CD4-positive, alpha-beta T cell treated with Interleukin-17A for 1 hour (primary cell): ENCODE measurements at places on chromosomes 1 and 21.
A peak's percentile ranks its signal among the peaks of the same experiment; 100 is the strongest.

- DNase-seq, result no peak
These were observed 28.0 kb upstream of the TSPAN2 start for GRCh38 chr1:115117298-115117697.

- DNase-seq, result no peak
These were observed 2.5 kb downstream of the ABCA4 start for GRCh38 chr1:94118471-94118870.

GRCh38 chr1:180244840-180245239 is 14.8 kb downstream of the LHX4 start:
- DNase-seq, result no peak

DNA sequence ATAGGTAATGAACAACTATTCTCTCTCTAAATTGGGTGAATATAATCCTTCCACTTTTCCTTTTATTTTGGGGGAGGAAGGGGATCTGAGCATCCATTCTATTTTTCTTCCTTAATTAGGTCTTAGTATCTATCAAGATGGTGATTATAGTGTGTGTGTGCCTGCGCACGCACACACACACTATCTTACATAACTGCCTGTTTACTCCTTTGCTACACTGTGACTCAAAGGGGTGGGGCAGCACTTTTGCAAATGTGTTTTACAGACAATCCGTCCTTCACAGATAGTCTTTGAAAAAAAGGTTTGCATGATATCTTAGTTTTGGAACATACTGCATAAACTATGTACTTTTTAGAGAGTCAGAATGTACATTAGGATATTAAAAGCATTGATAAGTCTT is 191.5 kb downstream of the SDCCAG8 start:
- peak; percentile 3 for DNase-seq

- no peak for DNase-seq
These were observed 17.0 kb downstream of the DMBX1 start for GRCh38 chr1:46506470-46507219.

DNA sequence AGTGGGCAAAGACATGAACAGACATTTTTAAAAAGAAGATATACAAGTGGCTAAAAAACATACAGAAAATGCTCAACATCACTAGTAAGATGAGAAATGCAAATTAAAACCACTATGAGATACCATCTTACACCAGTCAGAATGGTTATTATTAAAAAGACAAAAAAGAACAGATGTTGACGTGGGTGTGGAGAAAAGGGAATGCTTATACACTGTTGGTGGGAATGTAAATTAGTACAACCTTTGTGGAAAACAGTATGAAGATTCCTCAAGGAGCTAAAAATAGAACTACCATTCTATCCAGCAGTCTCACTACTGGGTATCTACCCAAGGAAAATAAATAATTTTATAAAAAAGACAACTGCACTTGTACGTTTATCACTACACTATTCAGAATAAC is 73.9 kb downstream of the EBNA1BP2 start:
- DNase-seq, result no peak

DNA sequence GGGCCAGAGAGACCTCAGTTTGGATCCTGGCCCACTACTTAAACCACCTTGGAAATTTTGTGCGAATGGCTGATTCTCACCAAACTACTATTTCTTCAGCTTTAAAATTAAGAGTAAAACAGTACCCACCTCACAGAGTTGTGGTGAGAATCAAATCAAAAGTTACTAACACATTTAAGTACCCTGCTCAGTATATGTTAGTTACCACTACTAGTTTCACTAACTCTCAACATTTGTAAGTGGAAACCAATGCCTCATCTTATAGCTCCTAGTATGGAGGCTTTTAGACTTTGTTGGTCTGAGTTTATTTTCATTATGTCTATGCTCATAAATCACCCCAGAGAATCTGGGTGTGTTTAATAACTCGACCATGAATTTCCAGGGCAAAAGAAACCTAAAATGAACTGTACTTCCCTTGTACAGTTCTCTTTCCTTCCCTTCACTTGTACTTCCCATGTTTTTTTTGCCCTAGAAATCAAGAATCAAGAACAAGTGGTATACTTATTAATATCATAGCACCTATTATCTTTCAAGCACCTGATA is 11.6 kb upstream of the SERBP1 start:
- DNase-seq, result no peak

DNA sequence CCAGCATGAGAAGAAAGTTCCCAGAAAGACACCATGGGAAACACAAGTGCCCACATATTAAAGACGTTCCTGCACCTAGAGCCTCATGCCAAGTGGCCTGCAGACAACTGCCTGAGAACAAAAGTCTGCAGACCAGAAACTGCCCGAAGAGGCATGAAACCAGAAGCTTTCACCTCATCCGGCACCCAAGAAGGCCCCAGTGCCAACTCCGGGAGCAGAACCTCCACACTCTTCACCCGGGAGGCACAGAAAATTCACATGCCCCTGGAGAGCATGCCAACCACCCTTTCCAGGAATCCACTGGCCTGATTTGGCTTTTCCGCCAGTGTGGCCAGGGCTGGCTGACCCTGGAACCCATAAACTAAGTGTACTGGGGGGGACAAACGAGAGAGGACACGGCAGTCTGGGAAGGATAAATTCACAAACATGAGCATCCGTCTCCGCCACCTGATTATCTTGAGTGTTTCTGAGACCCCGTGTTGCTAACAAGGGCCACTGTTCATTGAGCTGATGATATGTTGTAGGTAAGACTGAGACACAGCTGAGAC is 6.8 kb downstream of the TFF2 start:
- no peak for DNase-seq

- no peak for DNase-seq
These were observed 54.1 kb downstream of the VWA5B1 start for GRCh38 chr1:20344738-20345137.

DNA sequence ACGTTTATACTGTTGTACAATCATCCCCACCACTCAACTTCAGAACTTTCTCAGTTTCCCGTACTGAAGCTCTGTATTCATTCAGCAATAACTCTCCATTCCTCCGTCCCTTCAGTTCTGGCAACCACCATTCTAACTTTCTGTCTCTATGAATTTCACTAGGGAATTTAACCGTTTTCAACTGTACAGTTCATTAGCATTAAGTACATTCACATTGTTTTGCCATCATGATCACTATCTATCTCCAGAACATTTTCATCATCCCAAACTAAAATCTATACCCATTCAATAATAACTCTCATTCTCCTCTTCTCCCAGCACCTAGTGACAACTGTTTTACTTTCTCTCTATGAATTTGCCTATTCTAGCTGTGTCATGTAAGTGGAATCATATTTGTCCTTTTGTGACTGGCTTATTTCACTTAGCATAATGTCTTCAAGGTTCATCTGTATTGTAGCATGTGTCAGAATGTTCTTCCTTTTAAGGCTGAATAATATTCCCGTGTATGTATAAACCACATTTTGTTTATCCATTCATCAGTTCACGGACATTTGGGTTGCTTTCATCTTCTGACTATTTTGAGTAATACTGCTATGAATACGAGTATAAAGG is 75.0 kb downstream of the CEP350 start:
- DNase-seq, result no peak

DNA sequence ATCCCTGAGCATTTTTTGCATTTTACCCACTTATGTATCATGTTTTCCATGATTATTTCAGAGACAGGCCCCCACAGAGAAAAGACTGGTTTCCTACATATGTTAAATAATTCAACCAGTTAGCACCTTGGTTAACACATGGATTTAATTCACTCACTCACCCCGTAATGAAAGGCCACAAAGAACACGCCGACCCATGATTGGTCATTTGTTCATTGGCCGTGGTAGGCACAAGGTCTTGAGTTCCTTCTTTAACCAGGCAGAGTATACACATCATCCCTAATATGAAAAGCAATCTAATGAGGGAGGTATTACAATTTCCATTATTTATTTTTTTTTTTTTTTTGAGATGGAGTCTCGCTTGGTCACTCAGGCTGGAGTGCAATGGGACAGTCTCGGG is 50.6 kb downstream of the RPS6KA1 start:
- no peak for DNase-seq

- no peak for DNase-seq
These were observed 27.8 kb upstream of the FMO4 start for GRCh38 chr1:171286032-171286705.

DNA sequence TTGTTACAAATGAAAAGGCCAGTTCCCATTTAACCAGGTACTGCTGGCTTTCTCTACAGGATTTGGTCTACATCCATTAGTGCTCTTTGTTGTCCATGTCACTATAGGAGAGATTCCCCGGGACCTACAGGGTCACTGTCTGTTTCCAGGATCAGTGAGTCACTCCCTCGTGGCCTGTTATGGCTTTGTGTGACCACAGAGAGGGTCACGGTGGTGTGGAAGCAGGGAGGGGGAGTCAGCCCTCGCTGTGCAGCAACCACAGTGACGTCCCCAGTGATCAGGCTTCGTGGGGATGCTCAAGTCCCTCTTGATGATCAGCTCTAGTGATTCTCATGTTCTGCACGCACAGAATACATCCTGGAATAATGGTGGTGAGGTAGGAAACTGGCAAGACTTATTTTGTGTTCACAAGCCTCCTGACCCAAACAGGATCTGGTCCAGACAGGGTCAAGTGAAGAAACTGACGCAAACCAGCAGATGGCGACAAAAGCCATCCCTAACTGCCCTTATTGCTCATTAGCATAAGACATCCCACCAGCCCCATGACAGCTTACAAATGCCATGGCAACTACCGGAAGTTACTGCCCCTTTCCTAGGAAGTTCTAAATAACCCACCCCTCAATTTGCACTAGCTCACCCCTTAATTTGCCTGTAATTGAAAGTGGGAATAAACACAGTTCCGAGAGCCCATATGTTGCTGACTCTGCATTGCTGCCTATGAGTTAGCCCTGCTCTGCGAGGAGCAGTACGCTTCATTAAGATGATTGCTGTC is 98.5 kb downstream of the DISC1 start:
- no peak for DNase-seq

GRCh38 chr1:64654519-64655341 is 90.1 kb upstream of the RAVER2 start:
- no peak for DNase-seq

- DNase-seq, result peak; percentile 74
These were observed 4.8 kb downstream of the RAP1A start for GRCh38 chr1:111624382-111624781.

DNA sequence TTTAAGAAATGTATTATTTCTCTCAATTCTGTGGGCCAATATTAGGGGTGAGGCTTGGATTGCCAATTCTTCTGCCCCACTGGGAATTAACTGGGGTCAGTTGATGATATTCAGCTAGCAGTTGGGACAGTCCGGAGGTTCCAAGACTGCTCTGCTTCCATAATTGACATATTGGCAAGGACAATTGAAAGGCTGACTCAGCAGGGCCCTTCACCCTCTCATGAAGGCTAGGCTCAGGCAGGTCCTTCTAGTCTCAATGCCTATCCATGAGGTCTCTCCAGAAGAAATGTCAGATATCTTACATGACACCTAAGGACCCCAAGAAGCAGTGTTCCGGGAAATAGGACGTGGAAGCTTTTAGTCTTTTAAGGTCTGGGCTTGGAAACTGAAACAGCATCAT is 13.3 kb upstream of the RNF11 start:
- DNase-seq, result no peak

- DNase-seq, result no peak
These were observed 536.4 kb upstream of the PTBP2 start for GRCh38 chr1:96185181-96185580.

GRCh38 chr1:230345139-230345885 is 80.8 kb downstream of the PGBD5 start:
- DNase-seq, result no peak

DNA sequence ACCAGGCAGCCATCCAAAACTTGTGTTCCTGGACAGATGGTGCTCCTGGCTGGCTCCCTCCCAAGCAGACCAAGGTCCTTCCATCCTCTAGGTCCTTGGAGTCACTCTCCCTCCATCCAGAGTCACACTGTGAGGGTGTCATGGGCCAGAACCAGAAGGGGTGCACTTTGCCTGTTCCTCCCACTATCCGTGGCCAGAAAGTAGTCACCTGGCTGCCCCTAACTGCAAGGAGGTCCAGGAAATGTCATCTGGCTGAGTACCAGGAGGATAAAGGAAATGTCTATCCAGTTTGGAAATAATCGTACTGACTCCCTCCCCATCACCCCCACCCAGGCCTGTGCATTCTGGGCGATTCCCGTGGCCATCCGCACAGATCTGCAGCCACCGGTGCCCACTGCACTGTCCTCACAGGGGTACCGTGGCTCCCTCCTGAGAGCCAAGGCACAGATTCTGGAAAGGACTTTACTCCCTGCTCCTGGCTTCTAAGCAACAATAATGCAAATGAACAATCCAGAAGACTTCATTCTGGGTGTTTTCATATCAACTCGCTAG is 253.2 kb downstream of the NPHP4 start:
- no peak for DNase-seq

DNA sequence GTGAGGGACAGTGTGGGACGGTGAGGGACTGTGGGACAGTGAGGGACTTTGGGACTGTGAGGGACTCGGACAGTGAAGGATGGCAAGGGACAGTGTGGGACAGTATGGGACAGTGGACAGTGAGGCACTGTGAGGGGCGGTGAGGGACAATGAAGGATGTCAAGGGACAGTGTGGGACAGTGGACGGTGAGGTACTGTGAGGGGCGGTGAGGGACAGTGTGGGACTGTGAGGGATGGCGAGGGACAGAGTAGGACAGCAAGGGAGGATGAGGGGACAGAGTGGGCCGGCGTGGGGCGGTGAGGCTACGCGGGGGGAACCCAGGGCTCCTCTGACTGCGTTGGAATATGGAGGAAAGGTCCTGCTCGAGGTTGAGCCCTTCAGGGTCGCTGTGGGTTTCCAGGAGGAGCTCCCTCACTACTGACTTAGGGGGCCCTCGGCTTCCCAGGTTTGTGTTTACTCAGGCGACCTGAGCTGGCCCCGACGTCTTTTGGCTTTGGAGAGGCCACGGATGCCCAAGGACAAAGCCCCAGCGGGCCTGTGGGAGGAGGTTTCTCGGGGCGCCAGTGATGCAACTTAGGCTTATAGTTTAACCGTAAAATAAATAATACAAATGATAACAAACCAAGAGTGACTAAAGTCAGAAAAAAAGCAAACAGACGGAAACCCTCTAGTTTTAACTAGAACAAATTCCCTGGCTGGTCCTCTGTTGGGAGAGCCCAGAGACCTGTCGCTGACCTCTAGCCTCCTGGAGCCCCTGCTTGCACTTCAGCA is 1.1 kb upstream of the ERRFI1 start:
- DNase-seq, result no peak

- DNase-seq, result peak; percentile 71
These were observed 51.4 kb downstream of the RHBG start for GRCh38 chr1:156420205-156421061.

GRCh38 chr1:206685769-206686477 is 1.2 kb downstream of the MAPKAPK2 start:
- peak; percentile 67 for DNase-seq

DNA sequence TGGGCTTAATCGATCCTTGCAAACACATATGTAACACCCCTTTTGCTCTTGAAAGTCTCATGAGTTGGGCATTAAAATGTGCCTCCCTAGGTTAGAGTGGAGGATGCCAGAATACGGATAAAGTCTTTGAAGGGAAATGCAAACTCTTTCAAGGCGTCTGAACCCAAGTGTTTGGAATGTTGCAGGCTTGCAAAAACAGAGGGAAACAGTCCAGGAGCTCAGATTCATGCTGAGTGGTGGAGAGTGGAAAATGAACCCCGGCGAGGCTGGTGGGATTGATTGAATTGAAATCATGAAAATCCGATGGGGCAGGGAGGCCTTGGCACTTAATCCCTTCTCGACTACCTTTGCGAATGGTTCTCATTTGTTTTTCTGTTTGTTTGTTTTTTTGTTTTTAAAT is 175.5 kb downstream of the PGBD5 start:
- no peak for DNase-seq

GRCh38 chr1:2587071-2587859 is 688 bp downstream of the PRXL2B start:
- no peak for DNase-seq
